ENCODE measurements at places on chromosomes 4 and X.

- no peak for DNase-seq
These were observed 80.9 kb downstream of the POLA1 start for GRCh38 chrX:24774650-24775049.

DNA sequence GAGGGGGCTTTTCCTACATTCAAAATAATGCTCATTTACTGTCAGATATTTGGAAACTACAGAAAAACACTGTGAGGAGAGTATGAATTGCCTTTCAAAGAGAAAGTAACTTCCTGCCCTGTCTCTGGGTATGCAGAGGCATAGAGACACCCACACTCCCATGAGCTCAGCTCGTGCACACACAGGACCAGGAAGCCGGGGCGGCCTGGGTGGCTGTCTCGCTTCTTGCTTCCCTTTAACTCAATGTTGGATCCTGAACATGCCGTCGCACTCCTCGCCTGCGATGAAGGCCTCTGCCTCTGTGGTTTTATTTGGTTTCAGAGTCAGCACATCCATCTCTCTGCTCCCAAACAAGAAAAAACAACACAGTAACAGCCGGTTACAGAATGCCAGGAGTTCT lies 40.1 kb upstream of the GPR78 start:
- DNase-seq, result no peak

GRCh38 chrX:40734971-40735324 lies 394 bp downstream of the MED14 start:
- DNase-seq, result no peak

- no peak for DNase-seq
These were observed 598 bp downstream of the MAOB start for GRCh38 chrX:43881410-43882293.

GRCh38 chr4:140834839-140835495 lies 78.8 kb upstream of the TBC1D9 start:
- no peak for DNase-seq

- DNase-seq, result no peak
These were observed 21.9 kb upstream of the SPON2 start for GRCh38 chr4:1194010-1194900.

- no peak for DNase-seq
These were observed 123.5 kb downstream of the PPARGC1A start for GRCh38 chr4:23766344-23766743.

DNA sequence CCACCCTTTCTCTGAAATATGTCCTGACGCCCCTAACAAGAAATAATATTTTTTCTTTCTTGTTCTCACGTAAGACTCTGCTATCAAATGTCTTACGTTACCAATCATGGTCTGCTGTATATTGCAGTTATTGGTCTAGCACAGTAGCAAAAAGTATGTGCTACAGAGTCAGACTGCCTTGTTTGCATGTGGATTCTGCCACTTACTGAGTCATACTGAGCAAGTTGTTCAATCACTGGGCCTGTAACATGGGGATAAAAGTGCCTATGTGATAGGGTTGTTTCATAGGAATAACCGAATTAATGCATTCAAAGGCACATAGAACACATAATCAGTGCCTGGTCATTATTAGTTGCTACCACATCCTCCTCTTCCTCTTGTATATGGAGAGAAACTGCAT lies 14.1 kb downstream of the RPGR start:
- no peak for DNase-seq

DNA sequence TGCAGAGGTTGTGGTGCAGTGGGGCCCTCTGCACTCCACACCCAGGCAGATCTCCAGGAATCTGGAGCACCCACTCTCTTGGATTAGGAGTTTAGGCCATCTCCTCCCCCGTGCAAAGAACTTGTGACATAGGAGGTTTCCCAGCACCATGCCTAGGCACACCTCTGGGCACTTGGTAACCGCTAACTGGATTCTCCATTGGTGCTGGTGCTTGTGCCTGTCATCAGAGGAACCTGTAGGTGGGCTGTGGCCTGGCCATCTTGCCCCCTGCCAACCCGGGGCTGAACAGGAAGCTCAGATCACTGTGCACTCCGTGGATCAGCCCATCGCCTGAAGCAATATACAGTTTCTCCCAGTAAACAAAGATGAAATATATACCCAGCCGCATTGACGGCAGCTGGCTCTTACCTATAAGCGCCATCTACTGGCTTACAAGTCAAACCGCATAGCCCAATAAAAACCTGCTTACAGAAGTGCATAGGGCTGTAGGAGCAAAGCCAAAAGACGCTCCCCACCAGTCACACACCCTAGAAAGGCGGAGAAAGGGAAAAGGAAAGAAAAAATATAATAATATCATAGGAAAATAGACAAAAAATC lies 19.1 kb upstream of the TEX13B start:
- DNase-seq, result no peak

DNA sequence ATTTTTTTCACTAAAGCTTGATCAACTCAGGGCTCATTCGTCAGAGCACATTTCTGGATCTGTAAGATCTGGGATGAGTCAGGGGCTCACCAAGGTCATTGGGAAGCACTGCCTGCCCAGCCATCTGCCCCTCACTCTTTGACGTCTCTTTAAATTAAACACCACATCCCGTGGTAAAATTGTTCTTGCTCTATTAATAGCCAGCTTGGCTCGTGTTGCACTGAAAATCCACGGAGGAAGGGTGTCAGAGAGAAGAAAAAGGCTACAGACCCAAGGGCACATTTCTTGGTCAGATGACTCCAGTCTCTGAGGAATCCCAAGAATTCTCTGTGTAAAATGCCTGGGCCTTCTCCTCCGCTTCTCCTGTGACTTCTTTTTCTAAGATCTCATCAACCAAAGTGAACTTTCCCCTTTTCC lies 45.7 kb upstream of the GATB start:
- DNase-seq, result no peak

GRCh38 chr4:149264093-149264733 lies 551.4 kb downstream of the IQCM start:
- no peak for DNase-seq

DNA sequence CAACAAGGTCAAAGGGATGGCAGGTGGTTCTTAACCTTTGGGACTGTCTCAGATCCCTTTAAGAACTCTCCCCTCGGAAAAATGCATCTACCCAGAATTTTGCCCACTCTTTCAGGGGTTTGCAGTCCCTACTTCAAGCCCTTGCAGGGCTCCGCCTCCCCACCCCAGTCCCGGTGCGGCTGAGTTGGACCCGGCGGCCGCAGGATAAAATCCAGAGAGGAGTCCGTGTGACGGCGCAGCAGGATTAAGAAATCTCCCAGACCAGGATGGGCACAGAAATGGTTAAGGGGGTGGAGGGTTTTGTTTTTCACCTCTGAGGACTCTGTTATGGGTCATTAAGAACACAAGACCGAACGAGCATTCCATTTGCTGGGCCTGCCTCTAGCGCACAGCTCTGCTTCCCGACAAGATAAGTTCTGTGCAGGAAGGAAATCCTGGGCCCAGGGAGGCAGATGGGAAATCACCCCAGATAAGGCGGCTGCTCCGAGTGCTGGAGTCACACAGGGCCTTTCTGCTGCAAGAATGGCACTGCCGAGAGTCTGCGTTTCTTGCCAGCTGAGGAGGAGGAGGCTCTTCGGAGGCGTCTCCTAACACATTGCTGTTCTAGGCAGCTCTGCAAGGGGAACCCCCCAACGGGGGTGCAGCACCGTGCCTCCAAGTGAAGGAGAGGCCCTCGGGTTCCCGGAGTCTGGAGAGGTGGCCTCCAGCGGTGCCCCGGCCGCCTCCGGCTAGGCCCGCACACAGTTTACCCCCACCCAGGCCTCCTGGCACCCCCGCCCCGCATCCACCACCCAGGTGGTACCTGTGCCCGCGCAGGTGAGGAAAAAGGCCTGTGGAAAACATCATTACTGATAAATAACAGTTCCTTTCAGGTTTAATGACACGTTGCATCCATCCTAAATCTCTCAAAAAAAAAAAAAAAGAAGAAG lies 277.6 kb downstream of the BCOR start:
- no peak for DNase-seq

- DNase-seq, result no peak
These were observed 235.7 kb downstream of the NKX6-1 start for GRCh38 chr4:84263415-84263814.

DNA sequence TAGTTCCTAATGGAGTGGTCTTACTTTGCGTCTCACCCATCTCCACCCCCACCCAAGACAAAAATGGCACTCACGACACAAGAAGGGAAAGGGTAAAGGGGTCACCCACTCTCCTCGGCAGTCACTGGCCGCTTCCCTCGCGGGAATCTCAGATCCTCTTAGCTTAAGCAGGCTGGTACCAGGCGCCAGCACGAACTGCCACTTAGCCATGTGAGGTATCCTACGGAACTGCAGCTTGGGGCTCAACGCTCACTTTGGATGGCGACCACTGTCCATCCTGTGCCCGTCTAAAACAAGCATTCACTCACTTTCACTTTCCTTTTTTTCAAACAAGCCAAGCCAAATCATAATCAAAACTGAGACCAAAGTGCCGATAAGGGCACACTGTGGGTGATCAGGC lies 14.6 kb upstream of the MAGIX start:
- DNase-seq, result no peak

DNA sequence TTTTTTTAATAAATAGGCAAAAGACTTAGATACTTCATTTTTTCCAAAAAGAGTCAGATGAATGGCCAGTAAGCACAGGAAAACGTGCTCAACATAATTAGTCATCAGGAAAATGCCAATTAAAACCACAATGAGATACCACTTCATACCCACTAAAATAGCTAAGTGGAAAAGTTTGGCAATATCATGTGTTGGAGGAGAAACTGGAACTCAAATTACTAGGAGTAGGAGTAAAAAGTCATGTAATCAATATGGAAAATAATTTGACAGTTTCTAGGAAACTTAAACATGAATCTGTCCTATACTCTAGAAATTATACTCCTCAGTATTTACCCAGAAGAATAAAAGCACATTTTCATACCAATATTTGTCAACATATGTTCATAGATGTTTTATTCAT lies 449.8 kb downstream of the INPP4B start:
- DNase-seq, result no peak

GRCh38 chr4:90855111-90855510 lies 727.9 kb downstream of the CCSER1 start:
- DNase-seq, result no peak

DNA sequence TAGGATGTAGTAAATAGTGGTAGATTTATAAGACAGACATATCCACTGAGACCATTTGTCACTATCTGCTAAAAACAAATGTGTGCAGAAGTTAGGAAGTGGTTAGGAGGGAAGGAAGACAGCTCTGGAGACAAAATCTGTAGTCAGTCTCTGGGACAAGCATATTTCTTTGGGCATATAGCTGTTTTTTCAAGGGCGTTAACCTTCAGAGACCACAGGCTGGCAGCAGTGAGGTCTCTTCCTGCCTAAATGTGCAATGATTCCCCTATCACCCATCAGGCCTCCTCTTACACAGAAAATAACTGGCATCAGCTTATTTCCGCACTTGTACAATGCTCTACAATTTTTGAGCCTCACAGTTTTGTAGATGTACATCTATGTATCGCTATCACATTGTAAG lies 6.5 kb downstream of the TMEM150C start:
- no peak for DNase-seq

DNA sequence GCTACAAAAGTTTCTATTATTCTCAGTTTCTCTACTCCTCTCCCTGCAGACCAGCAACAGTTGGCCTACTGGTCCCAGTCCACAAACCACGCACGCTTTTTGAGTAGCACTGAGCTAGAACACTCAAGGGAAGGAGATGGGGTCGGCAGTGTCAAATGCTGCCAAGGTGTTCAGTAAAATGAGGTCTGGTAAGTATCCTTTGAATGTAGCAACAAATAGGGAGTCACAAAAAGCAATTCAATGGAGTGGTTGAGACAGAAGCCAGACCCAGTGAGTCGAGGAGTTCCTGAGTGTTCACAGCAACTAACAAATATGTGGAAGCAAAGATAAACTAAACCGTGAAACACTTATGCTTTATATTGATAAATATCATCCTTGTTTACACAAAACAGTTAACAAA lies 355.7 kb downstream of the MID1IP1 start:
- no peak for DNase-seq

DNA sequence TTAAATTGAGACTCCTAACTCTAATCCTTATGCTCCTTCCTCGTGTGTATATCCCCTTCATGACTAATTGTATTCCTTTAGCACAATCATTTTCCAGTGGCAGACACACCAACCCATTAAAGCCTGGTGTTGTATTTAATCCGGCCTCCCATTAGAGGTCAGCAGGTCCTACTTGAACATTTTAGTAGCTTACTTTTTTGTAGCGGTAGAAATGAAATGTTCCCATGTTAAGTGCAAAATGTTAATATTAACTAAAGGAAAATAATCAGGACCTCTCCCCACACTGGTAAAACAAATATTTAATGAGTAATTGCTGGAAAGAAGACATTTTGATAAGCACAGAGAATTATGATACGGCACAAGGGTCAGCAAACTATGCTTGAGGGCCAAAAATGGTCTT lies 3.4 kb downstream of the RAB33B start:
- DNase-seq, result no peak

GRCh38 chr4:173343832-173344397 lies 9.8 kb upstream of the HMGB2 start:
- no peak for DNase-seq

DNA sequence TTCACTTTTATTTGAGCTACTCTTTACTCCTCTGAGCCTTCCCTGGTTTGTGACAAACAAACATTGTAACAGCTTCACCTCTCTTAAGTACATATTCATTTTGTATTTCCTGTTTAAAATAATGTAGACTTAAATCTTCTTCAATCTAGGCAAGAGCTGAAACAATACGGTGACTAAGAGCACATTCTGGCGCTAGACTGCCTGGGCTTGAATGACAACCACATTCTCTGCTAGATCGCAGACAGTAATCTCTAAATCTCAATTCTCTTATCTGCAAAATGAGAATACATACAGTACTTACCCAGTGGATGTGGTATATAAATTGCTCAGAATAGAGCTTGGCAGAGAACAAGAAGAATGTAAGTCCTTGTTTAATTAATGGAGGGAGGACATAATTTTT lies 144.8 kb downstream of the ARAP2 start:
- DNase-seq, result no peak

DNA sequence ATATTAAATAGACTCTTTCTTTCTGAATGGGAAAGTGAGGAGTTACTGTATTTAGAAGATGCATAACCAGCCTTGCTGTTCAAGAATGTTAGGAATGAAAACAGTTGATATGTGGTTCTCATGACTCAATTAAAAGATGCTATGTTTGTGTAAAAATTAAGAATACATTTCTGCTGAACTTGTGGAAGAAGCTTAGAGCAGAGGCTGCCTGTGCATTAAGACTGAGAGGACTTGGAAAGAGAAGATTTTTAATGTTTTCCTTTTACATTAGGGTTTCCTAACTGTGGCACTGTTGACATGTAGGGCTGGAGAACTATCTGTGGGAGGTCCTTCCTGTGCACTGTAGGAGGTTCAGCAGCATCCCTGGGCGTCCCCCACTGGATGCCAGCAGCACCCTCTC lies 137.7 kb downstream of the GPR143 start:
- no peak for DNase-seq

GRCh38 chr4:65250916-65251315 lies 419.4 kb downstream of the EPHA5 start:
- no peak for DNase-seq

DNA sequence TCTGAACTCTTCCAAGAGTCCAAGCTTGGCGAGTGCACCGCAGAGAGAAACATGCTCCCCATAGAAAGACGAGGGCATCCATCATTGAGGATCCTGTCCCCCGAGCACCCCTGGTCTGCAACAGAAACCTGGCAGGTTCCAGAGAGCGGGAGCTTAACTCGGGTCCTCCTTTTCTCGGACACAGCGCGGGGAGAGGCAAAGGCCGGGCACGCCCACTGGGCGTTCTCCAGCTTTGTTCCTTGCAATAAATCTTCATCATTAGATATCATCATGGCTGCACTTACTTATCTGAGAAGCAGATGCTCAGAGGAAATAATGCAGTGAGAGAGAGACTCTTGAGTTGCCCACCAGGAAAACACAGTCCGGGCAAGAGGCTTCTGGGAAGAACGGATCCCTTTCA lies 90.1 kb upstream of the PSAPL1 start:
- no peak for DNase-seq
